ENCODE measurements at places on chromosomes 7 and 10.

GRCh38 chr7:40120020-40120419, 14.4 kb downstream of the MPLKIP start:
- DNase-seq, result no peak

GRCh38 chr10:7291487-7292270, 119.2 kb downstream of the SFMBT2 start:
- DNase-seq, result no peak

DNA sequence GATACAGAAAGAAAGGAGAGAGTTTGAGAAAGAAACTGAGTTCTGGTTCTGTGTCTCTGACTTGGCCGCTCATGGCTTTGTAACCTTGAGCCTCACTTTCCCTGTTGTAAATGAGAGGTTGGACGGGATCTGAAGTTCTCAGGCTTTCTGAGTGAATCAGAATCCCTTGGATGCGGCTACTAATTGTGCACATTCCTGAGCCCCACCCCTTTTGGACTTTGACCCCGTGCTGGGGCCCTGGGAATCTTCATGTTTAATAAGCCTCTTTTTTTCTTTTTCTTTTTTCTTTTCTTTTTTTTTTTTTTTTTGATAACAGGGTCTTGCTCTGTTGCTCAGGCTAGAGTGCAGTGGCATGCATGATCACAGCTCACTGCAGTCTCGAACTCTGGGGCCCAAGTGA, 26.9 kb downstream of the SLC25A28 start:
- no peak for DNase-seq

DNA sequence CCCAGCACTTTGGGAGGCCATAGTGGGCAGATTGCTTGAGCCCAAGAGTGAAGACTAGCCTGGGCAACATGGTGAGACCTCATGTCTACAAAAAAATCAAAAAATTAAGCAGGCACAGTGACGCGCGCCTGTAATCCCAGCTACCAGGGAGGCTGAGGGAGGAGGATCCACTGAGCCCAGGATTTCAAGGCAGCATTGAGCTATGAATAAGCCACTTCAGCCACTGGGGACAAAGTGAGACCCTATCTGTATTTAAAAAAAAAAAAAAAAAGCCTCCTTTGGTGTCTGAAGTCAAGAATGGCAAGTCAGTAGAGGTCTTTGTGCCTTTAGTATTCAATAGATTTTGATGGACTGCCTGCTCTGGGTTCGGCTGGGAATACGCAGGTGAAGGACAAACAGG, 85.7 kb downstream of the RALA start:
- no peak for DNase-seq

DNA sequence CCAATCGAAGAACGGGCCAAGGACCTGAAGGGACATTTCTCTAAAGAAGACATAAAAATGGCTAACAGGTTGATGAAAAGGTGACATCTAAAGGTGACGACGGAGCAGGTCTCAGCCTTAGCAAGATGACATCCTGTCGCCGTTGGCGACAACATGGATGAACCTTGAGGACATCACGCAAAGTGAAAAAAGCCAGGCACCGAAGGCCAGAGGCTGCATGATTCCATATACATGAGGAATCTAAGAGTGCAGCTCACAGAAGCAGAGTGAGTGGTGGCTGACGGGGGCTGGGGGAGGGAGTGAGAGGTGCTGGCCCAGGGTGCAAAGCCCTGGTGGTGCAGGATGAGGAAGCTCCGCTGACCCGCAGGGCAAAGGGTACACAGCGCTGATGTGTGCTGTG, 34.1 kb upstream of the NKX6-2 start:
- no peak for DNase-seq

GRCh38 chr7:69736126-69736810, 138.0 kb downstream of the AUTS2 start:
- no peak for DNase-seq

- DNase-seq, result no peak
Measured at GRCh38 chr7:34277016-34277802, 371.9 kb downstream of the BMPER start.

DNA sequence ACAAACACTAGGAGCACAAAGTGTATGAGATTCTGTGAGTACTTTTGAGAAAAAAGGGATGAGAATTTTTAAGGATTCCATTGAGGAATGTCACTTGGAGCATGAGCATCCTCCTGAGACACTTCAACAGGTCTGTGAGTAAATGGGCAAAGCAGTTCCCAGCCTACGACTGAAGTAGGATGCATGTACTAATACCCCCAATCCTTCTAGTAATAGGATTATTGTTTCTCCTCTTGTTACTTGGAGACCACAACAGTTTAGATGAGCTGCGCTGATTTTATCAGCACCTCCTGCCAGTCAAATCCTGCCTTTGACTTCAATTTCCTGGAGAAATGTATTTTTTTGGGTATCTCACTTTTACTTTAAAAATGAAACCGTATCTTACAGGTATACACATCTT, 820 bp downstream of the BBS9 start:
- no peak for DNase-seq

DNA sequence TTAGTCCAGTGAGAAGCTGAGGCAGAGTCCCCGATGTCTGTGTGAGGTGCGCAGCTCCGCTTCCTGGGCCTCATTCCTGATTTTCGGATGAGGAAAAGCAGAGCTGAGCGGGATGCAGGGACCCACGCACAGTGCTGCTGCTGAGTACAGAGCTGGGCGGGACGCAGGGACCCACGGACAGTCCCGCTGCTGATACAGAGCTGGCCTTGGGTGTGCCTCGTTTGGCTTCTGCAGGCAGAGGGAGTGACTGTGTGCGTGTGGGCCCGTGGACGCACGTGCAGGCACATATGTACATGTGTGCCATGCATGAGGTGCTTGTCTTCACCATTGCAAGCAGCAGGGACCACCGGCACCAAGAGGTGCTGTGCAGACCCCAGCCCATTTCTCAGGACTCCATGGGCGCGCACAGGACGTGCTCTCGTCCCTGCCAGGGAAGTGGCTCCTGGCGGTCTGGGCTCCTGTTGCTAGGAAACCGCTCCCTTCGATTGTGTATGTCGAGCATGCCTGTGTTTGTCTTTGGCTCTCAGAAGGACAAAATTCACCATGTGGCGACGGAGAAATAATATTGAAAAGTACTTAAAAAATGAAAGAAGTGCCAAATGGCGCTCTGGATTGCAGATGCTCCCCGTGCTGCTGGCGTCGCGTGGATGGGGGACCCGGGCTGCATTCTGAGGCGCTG, 303.8 kb upstream of the MKI67 start:
- DNase-seq, result no peak

- DNase-seq, result peak; percentile 95
Measured at GRCh38 chr10:78029269-78030226, at the start of gene POLR3A. POLR3A (minus strand) TSS chr10:78029515; CDS start chr10:78029407, 108 bp downstream.

DNA sequence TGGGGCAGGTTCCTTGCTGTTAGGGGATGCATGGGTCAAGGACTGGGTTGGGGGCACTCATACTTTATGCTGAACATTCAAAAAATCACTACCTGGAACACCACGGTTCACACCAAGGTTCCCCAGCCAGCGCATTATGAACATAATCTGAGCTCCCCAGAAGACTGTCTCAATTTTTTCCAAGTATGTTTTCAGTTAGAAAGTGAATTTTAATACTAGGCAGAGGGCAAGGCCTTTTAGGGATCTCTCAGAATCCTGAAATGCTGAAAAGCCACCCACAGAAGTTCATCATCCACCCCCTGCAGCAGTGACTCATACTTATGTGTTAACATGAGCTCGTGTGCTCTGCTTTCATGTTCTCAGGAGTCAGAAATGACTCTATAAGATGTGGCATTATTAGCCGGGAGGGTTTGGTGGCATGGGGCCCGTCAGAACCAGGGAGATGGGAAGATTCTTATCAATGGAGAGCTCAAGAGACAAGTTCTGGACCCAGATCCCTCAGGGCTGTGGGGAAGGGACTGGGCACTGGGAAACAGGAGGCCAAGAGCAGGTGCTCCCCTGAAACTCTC, 185.2 kb upstream of the ITGB1 start:
- peak; percentile 40 for DNase-seq

DNA sequence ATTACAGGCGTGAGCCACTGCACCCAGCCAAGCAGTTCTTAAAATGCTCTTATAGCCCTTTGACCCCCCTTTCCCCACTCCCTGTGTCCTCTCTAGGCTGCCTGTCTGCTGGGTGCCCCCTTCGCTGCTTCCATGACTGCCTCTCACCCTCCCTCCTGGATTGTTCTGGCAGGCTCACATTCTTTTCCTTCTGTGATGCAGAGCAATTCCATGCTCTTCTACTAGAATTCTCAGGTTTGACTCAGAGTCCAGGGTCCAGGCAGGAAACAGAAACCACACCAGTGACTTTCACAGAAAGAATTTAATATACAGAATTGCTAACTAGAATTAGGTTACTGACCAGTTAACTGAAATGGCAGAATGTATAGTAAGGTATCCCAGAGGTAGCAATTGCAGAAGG, 244.8 kb downstream of the BAMBI start:
- DNase-seq, result no peak

DNA sequence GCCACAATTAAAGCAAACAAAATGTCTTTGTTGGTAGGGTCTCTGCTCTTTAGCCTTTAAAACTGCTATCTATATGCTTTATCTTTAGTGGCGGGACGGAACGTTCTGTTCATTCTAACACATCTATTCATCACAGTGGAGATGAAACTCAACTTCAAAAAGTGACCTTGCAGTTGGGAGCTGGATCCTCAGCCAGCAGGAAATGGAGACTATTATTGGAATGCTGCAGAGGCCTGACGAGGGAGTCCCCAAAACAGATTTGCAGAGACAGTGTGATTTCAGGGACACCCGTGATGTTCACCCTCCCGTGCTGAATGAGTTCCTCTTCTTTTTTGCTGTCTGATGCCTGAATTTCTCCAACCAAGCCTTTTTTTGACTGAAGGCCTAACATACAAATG, 306.0 kb upstream of the SHH start:
- no peak for DNase-seq

GRCh38 chr10:133128126-133129070, 31.6 kb upstream of the KNDC1 start:
- DNase-seq, result no peak

- DNase-seq, result peak; percentile 51
Measured at GRCh38 chr7:156640949-156641485, 443 bp downstream of the RNF32 start.

DNA sequence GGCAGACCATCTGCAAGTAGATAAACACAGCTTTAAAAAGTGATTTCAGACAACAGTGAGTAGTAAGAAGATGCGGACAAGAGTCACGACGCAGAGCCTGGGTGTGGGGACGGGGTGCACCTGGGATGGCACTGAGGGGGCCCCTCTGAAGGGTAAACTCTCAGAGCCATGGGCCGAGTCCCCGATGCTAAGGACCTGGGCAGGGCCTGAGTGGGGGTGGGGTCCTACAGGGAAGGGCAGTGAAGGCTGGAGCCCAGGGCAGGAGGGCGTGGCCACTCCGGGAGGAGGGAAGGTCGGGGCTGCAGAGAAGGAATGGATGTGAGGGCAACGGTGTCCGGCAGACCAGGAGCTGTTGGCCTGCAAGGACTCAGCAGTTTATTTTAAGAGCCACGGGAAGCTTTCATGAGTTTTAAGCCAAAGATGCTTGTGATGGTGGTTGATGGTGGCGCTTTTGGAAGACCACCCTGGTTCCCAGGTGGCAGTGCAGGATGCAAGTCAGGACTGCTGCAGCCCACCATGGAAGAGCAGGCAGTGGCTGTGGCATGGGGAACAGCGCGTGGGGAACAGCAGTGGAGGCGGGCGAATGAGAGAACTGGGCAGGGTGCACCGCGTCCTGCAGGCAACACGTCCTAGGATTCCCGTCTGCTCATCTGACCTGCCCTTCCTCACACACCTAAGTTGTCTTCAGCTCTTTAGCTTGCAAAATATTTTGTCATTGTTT, 296.8 kb downstream of the DNAJB6 start:
- no peak for DNase-seq

GRCh38 chr10:27251554-27251953, 11.0 kb upstream of the ACBD5 start:
- DNase-seq, result no peak

GRCh38 chr7:7434329-7434728, 101.3 kb downstream of the COL28A1 start:
- no peak for DNase-seq

GRCh38 chr10:65313406-65313805, 1612.4 kb upstream of the LRRTM3 start:
- no peak for DNase-seq

- DNase-seq, result no peak
Measured at GRCh38 chr7:18593602-18594279, 98.2 kb downstream of the HDAC9 start.

- DNase-seq, result no peak
Measured at GRCh38 chr10:76769582-76769981, 868.0 kb downstream of the KCNMA1 start.

DNA sequence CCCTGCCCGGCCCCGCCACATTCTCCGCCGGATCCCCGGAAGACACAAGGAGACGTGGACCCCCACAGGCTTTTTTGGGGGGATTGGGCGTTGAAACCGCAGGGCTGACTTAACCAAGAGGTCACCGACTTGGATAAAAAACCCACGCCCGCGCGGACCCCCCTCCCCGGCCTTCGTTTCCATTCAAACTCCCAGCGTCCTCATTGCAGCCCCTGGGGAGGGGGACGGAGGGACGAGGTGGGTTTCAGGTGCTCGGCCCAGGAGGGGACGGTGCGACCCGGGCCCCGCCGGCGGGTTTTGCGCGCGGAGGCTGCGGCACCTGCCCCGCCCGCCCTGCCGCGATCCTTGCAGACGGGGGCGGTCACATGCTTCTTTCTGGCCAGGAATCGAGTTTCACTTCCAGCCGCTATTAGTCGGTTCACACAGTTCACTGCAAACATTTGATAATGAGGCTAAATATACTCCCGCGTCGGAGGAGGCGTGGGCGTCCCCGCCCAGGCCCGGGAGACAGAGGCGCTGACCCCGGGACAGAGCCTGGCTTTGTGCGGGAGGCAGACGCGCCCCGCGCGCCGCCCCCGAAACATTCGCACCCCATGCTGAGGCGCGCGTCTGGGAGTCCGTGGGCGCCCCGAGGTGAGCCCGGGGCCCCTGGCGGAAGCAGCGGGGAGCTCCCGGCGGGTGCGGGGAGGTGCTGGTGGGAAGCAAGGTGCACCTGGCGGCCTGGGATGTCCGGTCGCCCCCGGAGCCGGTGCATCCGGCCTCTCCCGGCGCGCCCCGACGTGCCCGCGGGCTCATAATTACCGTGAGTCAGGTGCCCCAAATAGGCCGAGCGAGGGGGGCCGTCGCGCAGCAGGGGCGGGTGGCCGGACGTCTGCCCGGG, 2.7 kb upstream of the PDGFA start:
- peak; percentile 33 for DNase-seq

- DNase-seq, result no peak
Measured at GRCh38 chr10:103621783-103622125, 128.2 kb downstream of the NEURL1 start.

GRCh38 chr7:32592701-32593100, 97.4 kb downstream of the AVL9 start:
- DNase-seq, result no peak

- no peak for DNase-seq
Measured at GRCh38 chr10:130656582-130657133, 520.5 kb downstream of the GLRX3 start.

- peak; percentile 67 for DNase-seq
Measured at GRCh38 chr10:32055478-32056135, 618 bp downstream of the KIF5B start.

All from CD4-positive, alpha-beta T cell treated with Interleukin-1 beta for 1 hour (primary cell).